ENCODE measurements at places on chromosomes 3 and 15.
A peak's percentile ranks its signal among the peaks of the same experiment; 100 is the strongest.

DNA sequence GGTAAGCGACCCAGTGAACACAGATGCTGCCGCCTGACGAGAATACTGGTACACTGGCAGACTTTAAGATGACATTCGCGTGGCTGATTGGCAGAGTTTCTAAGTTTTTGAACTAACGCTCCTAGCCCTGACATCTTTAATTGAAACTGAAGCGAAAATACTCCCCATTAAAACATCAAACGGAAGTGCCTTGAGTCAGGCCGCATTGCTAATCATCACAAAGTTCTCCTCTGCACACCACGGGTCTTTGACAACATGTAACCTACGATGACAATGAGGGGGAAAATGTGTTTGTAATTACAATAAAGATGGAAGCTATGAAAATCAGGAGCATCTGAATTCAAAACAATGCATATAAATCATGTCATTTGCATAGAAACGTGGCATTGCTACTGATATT lies 44.5 kb downstream of the ATP13A4 start:
- no peak for DNase-seq

DNA sequence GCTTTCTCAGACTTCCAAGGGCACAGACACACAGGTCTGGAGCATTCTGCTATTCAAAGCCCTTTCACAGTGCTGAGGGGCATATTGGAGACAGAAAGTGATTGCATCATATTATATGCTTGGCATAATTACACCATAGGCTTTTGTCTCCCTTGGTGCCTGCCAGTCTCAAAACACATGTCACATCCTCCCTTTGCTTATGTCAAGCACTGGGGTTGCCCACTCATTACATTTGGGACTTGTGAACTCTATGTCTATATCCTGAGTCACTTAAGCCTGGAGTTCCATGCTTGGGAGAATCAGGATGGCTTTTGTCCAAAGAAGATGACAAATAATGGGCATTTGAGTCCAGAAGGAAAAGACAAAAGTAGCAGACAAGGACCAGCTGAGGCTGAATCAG lies 12.3 kb upstream of the PDZRN3 start:
- DNase-seq: no peak

GRCh38 chr3:164903820-164904451 lies 174.4 kb downstream of the SI start:
- DNase-seq: no peak

DNA sequence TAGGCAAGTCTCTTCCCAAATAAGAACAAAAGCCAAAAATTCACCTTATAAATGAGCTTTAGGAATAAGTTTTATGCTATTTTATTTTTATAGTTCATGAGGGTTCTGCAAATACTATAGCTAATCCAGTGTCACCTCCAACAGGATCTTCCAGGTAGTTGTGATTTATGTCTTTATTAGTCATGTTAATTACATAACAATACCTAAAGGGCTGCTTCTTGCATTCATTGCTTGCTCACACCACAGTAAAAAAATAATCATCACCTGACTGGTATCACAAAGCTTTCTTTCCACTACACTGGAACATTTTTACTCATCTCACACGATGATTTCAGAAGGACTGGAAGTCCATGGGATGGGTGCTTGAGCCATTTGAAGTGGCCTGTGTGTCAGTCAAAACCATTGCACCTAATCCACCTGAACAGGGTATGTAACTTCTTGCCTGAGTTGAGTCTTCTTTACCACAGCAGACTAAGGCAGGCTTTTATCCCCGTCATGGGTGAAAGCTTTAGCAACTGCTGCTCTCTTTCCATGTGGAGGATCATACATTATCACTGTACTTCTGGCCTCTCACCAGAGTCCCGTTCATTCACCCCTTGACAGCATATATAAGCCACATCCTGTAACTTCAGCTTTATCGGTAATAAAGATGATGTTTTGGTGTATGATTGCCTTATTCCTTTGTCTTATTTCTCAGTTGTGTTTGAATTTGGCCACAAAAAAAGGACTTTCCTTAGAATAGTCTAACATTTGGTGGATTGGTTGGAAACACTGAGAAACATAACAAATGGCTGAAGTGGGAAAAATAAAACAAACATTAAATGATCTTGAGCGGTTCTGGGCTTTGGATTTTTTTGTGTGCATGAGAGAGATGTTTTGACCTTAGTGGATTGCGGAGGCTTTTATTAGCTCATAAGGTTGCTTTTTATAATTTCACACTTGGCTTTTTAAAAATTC lies 382.6 kb upstream of the THBS1 start:
- no peak for DNase-seq

DNA sequence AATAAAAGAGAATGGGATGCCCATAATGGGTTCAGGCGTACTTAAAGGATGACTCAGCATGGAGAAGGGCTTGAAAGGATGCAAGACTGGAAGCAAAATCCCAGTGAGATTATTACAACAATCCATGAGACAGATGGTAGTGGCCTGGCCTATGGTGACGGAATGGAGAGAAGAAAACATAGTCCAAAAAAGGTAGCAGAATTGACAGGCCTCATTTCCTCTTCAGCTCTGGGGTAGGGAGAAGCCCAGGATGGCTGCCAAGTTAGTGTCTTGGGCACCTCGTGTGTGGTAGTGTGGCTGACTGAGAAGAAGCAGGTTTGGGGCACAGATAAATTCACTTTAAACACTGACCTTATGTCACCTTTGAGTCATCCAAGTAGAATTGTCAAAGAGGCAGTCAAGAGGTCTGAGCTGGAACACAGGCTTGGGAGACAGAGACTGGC lies 18.1 kb downstream of the MB21D2 start:
- DNase-seq: no peak

DNA sequence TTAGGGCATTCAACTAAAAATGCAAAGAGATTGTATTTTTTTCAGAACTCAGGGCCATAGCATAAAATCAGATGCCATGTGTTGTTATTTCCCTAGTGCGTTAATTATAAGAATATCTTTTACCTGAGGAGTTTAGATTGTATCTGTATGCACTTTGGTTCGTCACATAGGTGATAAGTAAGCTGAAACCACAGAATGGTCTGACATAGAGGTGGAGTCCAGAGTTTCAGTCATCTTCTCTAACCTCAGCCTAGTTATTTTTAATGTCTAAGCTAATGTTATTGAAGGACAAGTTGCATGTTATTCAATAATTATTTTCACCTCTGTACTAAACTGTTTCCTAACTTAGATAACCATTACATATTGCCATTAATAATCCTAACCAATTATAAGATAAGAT lies 27.1 kb upstream of the CNTN4 start:
- no peak for DNase-seq

GRCh38 chr15:52642386-52643361 lies 36.5 kb downstream of the ATOSA start:
- DNase-seq: no peak

GRCh38 chr15:52163321-52164190 lies 27.6 kb downstream of the GNB5 start:
- DNase-seq: peak; percentile 43

DNA sequence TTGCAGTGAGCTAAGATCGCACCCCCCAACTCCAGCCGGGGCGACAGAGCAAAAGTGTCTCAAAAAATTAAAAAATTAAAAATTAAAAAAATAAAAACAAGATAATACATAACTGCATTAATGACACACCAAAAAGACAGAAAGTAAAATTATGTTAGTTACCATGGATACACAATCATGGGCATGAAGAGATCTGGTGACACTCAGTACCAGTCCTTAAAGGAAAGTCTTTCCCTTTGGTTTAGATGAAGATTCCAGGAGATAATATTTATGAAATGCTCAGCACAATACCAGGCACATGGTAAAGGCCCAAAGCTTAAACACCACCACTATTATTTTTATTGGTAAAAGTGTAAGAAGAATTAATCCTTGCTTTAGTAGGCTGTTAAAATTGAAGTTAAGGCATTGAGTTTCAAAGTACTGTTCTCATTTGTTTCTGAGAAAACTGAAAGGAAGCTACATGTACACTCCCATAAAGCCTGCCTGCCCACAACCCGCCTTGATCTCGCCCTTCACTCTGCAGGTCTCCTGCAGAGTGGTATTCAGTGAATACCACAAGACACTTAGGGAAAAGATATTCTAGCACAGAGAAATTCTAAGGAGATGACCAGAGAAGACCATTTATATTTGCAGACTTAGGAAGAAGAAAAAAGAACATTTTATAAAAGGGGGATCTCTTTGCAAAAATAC lies 52.3 kb downstream of the SUCLG2 start:
- no peak for DNase-seq

GRCh38 chr3:29668728-29669127 lies 387.9 kb downstream of the RBMS3 start:
- no peak for DNase-seq

Measured in stimulated activated naive CD8-positive, alpha-beta T cell treated with anti-CD3 and anti-CD28 coated beads, Interleukin-15, Interleukin-2, amounts not matched to agents 100 U/mL and 50 U/mL, for 24 hours (primary cell).